Activated T-helper 1 cell treated with anti-CD3 and anti-CD28 coated beads, Interleukin-2, amount 50 U/mL, for 16 hours (primary cell): ENCODE measurements at places on chromosomes 13 and 19.

DNA sequence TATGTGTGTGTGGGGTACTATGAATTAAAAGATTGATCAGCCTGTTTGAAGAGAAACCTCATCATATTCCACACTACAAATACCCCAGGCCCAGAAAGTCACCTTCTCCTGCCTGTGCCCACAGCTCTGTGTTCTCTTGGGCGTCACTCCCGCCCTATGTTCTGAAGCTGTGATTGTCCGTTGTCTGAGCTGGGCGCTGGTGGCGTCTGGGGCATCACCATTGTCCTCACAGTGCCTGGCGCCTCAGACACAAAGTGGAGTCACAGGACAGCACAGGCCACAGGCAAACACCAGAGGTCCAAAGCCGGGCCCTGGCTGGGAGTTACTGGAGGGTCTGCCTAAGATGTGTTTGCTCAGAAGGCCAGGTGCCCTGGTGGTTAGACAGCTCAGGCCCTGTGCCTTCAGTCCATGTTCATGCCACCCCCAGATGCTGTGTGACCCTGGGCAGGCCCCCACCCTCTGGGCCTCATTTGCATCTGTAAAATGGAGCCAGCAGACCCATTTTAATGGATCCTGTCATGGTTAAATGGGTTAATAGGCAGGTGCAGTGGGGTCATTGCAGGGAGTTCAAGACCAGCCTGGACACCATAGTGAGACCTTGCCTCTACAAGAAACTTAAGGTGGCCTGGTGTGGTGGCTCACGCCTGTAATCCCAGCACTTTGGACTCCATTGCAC lies 34.5 kb downstream of the DNM2 start:
- DNase-seq, result no peak

GRCh38 chr13:29664591-29664990 lies 69.1 kb upstream of the SLC7A1 start:
- no peak for DNase-seq

GRCh38 chr13:38419312-38419873 lies 69.7 kb downstream of the UFM1 start:
- no peak for DNase-seq

GRCh38 chr13:35736876-35737275 lies 260.4 kb upstream of the MAB21L1 start:
- DNase-seq, result no peak

- no peak for DNase-seq
These were observed 1.5 kb downstream of the HS6ST3 start for GRCh38 chr13:96091164-96092117.

GRCh38 chr19:16951529-16951928 lies 62.7 kb downstream of the F2RL3 start:
- DNase-seq, result no peak

- peak; percentile 14 for DNase-seq
These were observed 124.1 kb downstream of the COG6 start for GRCh38 chr13:39779337-39780265.

- DNase-seq, result no peak
These were observed 3.3 kb downstream of the ATP5F1D start for GRCh38 chr19:1244693-1245451.

DNA sequence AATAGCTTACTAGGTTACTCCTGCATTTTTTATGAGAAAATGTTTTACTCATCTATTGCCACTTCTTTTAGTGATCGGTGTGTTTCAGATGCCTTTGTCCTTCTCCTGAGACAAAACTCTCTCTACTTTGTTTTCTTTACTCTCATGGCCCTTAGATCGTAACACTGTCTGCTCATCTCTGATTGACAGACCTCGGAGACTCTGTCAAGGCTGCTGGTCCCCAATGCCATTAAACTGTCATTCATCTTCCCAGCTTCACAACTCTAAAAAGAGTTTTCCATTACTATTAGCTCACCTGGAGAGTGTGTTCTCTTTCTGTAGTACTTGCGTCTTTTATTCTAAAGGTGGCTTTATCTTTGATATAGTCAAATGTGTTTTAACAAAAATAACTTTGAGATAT lies 765.2 kb downstream of the SLITRK1 start:
- no peak for DNase-seq

- DNase-seq, result no peak
These were observed 166.4 kb downstream of the TEX29 start for GRCh38 chr13:111486801-111487200.
